ENCODE measurements at places on chromosomes 2 and 18. TPM values are rescaled to one million over a fixed set of nuclear protein-coding genes. Genes with fewer than 3 reads are reported as not detected.

Gene GTF2A1L
- not detected for total RNA-seq

Gene SIGLEC15
- total RNA-seq = 9.4 TPM

Gene TBR1
- total RNA-seq = not detected

- no peak for DNase-seq
These were observed 1.6 kb downstream of the ABCA12 start for GRCh38 chr2:215136669-215137328.

DNA sequence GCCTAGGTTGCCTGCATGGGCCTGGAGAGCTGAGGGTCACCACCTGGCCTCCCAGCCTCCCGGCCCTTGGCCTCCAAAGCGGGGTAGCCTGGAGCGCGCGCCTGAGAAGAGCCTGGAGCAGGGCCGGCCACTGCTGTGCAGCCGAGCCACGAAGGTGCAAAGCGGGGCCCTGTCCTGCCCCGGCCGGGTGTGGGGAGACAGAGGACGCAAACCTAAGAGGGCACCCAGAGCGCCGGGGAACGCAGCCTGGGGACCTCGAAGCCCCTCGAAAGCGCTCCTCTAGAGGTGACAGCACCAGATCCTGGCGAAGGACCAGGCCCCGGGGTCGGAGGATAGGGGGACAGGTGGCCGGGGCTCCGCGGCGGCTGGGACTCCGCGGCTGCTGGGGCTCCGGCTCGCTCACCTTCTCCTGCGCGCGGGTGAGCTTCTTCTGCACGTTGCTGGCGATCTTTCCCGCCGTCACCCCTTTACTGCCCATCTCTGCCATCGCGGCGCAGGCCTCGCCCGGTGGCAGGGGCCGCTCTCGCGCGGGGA is 430 bp downstream of the BIN1 start:
- DNase-seq = no peak

DNA sequence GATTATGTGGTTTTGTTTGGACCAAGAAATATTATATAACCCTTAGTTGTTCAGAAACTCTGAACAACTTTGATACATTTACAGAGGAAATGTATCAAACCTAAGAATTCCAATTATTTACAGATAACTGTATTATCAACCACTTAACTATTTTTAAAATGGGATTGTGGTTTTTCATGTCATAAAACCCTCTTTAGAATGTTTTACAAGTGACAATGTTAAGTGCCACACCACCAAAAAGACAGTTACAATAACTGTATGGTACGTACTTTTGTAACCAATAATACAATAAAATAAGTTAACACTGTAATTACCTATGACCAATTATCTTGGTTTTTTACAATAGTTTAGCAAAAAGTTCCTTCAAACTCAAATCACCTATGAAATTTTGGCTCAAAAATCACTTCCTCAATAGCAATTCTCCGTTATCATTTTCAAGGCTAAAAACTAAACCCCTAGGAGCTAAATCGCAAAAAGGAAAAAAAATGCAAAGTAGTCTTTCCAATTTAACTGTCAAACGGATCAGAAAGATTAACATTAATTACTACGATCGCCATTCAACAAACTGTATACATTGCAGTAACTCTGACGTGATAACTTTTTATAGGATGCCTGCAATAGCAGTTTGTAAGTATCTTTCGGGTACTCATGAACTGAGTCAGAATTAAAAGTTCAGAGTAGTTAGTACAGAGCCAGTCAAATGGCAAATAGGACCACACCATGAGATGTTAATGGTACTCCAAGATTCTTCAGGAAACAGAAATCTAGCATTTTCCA is 1.5 kb downstream of the ROCK1 start:
- no peak for DNase-seq

DNA sequence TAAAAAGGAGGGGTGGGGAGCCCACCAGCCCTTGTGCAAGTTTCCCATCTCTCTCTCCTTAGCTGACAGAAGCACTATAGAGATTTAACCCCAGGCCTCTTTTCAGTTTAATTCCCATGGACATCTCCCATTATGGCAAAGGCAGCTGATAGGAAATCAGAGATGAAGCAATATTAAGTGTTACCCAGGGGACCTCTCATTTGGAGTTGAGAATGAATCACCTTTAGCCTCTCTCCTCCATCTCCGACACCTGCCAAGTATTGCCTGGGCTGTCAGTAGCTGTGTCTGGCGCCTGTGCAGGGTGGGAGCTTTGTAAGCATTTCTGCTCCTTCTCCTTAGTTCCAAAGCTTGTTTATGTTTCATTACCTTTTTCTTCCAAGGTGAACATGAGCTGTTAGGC is 109.0 kb downstream of the AQP4 start:
- DNase-seq = no peak

DNA sequence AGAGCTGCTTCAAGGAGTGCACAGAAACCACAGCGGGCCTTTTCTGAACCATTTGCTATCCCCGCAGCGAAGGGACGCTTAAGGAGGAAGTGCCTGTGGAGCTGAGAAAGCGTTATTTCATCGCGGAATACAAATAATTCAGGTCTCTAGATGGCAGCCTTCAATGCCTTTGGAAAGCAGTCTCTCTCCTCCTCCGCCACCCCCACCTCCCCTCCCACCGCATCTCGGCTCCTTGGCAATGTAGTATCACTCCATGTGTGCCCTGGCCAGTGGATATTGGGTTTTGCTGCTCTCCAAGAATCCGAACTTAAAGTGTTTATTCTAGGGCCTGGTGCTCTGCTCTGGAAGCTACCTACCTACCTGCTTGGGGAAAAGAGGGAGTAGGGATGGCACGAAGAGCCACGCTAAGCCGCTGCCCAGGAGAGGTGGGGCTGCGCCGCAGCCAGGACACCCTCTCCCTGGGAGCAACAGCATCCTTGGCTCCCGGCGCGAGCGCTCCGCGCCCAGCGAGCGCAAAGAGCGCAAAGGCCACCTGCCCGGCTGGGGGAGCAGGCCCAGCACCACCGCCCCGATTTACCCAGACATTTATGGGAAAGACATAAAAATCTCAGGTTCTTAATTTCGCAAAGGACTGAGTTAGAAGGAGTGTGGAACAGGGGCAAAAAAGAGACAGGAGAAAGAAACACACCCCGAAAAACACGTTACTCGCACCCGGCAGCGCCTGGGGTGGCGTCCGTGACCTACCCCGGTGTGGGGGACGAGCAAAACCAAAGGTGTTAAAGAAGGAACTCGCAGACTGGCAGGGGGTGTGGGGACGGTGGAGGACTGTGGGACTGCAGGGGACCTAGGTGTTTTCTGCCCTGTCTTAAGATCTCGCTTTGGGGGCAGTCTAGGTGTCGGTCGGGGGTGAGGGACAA is 1.0 kb downstream of the SPHKAP start:
- no peak for DNase-seq

GRCh38 chr2:75311993-75312392 is 112.7 kb upstream of the TACR1 start:
- no peak for DNase-seq

DNA sequence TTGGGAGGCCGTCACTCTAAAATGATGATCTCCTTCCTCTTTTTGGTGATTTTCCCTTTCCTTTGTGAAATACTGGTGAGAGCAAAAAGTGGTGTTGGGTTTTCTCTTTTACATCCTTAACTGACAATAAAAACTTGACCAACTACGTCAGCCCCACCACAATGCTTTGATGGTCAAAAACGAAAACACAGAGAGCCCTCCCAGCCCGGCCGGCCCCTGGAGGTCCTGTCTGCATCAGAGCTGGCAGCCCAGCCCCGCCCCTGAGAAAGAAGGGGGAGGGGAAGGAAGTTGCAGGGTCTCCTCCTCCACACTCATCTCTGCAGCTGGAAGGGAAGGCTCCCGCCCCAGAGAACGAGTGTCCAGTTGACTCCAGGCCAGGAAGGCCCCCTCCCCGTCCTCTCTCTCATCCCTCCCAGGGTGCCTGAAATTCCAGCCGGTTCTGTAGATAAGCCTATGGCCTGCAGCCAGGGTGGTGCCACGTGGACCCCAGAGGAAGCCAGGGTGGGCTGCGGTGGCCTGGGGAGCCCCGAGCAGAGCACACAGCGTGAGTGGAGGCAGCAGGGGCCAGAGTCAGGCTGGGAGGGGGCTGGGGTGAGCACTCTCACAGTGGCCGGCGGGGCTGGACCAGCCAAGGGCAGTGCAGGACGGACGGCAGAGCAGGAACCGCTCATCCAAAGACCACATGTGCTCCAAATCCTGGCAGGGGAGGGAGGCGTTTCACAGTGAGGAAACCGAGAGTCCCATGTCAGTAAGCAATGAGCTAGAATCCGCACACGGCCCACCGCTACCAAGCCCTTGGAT is 19.8 kb downstream of the BIN1 start:
- DNase-seq = no peak

DNA sequence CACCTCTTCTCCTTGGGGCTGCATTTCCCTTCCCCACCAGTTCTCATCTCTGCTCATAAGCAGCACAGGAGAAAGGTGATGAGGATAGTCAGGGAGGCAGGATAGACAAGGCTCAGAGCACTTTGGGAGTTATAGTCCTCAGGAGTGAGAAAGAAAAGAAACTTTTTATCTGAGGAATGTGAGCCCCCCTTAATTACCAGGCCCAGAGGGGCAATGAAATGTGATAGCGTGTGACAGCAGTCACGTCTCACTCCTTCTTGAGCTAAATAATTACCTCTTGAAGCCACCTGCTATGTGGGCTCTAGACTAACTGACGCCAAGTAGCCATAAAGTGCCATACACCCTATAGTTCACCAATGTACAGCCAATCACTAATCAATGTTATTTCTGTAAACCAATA is 105.8 kb downstream of the SPP2 start:
- DNase-seq = no peak

DNA sequence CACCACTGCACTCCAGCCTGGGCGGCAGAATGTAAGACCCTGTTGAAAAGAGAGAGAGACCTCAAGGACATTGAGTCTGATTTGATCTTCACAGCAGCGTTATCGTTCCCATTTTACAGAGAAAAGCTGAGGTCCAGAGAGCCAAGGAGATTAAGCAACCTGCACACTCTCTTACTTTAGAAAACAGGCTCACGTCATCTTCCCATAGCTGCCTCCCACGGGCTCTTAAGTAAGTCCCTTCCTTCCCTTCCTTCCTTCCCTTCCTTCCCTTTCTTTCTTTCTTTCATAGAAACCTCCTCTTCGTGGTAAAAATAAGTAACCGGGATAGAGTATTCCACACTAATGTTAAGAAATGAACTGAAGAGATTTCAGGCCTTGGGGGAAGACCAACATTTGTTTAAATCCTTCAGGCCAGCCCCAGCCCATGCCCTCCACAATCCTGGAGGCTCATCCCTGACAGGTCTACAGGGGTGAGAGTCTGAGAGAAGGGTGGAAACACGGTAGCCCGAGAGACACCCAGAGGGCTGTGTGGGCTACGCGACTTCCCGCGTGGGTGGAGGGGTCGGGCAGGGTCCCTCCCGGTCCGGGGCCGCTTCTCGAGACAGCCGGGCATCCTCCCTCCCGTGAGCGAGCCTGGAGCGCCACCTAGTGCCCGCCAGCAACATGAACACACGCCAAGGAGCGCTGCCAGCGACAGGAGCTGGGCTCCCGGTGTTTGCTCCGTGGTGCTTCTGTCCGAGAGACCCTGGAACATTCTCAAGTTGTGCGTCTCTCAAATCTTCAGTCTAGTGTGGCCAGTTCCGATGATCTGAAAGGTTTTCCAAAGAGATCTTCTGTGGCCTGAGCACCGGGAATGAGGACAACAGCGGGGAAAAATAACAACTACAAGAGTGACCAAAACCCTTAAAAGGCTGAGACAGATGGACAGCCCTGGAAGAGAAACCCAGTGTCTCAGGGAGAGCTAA is 160.3 kb downstream of the INO80D start:
- DNase-seq = no peak

GRCh38 chr2:53170466-53170865 is 597.1 kb upstream of the CHAC2 start:
- DNase-seq = no peak

Measured in epithelial cell of proximal tubule (primary cell).